Panc1 (cell line): ENCODE measurements at places on chromosomes 11 and 22.

DNA sequence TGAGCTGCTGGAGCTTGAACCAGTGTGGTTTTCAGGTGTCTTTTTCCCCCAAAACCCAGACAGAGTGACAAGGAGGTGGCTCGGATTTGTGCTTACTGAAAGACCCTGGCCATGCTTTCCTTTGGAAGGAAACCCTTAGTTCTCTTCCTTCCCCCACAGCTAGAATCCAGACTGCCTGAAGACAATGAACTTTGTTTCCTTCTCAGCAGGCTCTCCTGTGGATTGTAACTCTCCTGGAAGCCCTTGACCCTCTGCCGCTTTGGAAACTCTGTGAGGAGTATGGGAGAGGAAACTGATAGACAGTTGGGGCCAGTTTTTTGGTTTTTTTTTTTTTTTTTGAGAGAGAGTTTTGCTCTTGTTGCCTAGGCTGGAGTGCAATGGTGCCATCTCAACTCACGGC lies 62.1 kb upstream of the SESN3 start:
- DNase-seq: no peak

DNA sequence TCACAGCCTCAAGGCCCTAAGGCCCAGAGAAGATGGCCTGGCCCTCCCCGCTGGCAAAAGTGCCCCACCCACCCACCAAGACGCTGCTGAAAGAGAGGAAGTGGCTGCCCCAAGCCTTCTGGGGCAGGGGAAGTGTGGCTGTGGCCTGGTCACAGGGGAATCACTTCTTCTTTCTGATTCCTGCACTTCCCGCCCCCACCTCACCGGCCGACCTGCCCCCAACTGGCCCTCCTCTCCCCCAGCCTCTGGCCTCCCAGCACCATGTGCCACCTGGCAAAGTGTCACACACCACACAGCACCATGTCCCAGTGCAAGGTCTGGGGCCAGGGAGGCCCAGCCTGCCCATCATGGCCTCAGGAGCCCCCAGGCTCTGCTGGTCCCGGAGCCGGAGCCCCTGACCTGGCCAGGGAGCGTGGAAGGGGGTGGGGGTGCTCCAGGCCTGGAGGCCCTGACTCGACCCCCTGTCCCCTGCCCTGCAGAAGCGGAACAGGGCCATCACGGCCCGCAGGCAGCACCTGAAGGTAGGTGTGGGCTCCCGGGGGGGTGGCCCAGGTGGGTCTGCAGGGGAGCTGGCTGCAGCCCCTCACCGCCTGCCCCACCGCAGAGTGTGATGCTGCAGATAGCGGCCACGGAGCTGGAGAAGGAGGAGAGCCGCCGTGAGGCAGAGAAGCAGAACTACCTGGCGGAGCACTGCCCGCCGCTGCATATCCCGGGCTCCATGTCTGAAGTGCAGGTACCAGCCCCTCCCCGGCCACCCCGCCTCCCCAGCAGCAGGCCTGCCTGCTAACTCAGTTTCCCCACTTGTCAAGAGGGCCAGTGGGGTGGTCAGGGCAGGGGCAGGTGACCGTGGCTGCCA lies 1.4 kb downstream of the TNNI2 start:
- no peak for DNase-seq

GRCh38 chr11:726278-727220 lies 20.5 kb downstream of the EPS8L2 start:
- no peak for DNase-seq

GRCh38 chr22:36929621-36930020 lies 16.2 kb downstream of the CSF2RB start:
- DNase-seq: no peak

DNA sequence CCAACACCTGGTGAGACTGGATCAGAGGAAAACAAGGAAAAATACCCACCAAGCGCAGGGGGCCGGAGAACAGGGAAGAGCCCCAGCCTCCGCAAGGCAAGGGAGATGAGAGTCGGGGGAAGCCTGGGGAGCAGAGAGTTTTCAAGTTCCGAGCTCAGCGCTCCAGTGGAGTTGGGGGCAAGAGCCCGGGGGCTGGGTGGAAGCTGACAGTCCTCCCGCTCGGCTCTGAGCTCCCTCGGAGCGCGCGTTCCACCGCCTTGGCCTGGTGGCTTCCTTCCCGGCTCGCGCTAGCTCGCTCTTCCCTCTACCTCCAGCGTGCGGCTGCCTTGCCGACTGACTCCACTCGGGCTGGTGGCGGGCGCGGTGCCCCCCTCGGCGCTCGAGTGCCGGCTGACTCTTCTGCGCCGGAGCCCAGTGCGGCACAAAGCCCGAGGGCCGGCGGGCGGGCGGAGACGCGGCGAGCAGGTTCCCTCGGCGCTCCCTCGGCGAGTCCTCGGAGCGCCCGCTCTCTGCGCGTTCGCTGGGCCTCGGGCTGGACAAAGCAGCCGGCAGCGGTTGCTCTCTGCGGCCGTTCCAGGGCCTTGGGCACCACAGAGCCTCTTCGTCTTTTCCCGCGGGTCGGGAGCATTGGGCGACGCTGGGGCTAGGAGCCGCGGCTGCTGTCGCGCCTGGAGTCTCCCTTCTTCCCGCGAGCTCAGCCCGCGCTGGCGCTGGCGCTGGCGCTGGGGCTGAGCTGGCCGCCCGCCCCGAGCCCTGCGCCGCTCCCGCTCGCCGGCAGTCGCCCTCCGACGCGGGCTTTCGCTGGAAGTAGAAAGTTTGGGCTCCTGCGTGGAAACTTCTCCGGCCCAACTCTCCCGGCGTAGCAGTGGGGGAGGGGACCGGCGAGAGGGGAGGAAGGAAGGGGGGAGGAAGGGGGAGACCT lies 1.0 kb downstream of the PAX6 start:
- no peak for DNase-seq

DNA sequence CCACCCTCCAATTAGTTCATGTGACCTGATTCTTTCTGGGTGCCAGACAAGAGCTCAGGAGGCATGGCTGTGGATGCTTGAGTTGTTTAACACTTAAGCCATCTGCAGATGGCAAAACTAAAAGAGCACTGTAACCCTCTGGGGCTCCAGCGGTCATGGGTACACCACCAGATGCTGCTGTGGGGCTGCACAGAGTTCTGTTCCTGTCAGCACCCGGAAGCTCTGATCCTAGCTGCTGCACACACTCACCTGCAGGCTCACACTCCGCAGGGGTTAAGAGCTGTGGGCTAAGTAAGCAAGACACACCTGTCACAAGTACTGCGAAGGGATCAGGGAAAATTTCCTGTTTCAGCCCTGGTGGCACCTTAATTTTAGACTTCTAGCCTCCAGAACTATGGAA lies 307.8 kb downstream of the C11orf87 start:
- no peak for DNase-seq

DNA sequence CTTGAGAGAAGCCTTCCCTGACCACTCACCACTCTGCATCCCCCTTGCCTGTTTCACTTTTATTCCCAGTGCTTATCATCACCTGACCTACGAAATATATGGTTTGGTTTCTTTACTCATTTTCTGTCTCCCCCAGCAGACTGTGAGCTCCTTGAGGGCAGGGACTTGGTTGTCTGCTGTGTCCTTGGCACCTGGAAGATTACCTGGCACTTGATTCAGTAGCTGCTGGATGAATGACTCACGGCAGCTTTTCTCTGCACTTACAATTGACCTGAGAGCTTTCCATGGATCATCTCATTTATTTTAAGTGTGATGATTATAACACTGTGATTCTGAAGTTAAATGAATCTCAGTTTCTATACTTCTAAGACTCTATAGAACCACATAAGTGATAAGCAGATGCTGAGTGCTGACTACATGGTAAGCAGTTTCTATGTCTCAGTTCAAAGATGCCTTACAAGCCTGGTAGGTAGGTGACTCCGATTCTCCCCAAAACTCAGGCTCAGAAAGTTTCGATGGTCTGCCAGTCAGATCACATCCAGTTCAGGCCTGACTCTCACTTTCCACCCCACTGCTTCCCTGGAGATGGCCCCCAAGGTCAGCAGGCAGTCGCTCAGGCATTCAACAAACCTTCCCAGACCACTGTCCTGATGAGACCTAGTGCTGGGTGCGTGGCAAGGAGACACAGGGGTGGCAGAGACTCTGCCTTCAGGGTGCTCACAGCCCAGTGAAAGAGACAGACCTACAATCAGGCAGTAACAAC lies 11.6 kb downstream of the IL2RB start:
- no peak for DNase-seq

DNA sequence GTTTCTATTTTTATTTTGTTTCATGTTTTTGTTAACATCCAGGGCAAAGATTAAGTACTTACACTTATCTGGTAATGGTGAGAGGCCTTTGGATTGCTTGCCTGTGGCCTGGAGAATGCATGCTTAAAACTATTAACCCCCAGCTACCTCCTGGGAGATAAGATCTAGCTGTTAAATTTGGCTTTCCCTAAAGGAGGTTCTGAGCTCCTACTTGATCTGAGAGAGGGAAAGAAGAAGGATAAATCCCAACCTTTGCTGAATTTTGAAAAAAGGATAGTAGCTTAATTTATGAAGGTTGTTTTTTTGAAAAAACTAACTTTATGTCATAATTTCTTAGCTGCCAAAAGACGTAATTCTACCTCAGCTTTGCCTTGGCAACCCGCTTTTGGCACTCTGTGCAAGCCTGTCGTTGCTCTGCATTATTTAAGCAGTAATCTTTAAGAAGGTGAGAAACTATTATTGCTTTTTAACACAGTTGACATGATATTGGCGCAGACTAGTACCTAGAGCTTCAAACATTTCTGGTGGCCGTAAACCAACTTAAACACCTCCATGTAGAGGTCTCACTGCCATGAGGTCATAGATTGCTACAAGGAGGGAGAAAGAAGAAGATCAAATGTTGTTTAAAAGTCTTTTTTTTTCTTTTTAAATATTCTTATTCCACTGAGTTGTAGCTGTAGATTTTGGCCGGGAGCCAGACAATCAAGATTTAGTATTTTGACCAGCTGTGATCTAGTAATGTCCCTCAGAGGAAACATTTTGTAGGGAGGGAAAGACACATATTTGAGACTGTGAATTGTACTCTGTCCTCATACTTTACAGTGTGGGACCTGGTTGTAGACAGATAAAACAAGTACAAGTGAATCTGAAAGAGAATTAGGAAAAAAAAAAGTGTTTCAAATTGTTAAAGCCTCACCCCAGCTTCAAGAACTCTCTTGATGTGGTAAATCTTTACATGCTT lies 74.4 kb downstream of the WNT11 start:
- no peak for DNase-seq

GRCh38 chr11:36672815-36673450 lies 74.9 kb upstream of the RAG2 start:
- peak; percentile 7 for DNase-seq

DNA sequence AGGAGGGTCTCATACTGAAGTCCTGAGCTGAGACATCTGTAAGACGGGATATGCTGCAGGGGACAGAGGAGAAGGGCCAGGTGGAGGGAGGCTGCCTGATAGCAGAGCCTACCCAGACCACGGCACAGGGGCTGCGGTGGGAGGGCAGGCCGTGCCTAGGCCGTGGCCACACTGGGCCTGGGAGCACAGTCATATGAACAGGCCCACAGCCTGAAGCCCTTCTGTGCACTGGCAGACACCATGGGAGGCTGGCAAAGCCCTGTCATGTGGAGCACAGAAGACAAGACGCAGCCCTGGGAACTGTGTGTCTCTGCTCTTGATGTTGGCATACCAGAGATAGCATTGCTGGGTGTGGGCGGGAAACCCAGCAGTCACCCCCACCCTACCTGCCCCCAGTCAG lies 3.3 kb downstream of the SPATA19 start:
- DNase-seq: no peak

GRCh38 chr11:724049-724777 lies 18.2 kb downstream of the EPS8L2 start:
- DNase-seq: no peak

DNA sequence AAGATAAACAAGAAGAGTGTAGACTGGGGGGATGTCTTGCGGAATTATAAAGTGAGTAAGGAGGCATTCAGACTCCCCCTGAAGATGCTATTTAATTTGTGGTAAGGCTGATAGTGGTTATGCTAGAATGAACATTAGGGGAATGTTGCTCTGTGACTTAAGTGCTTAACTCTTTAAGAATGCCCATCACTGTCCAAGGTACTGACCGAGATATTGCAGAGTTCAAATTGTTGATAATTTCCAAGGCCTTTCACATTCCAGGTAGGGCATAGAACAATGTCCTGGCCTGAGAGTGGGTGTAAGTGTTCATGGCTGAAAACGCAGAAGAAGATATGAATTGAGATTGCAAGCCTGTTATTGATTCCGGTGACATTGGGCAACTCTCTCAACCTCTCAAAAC lies 90.3 kb upstream of the SEZ6L start:
- DNase-seq: no peak

- no peak for DNase-seq
Measured at GRCh38 chr11:66232769-66233168, 35.7 kb upstream of the RAB1B start.

- DNase-seq: no peak
Measured at GRCh38 chr22:47460176-47460575, 697.7 kb downstream of the TBC1D22A start.

- DNase-seq: no peak
Measured at GRCh38 chr11:124829986-124830385, 29.8 kb upstream of the MSANTD2 start.

GRCh38 chr22:38489142-38489541 lies 17.0 kb downstream of the DDX17 start:
- no peak for DNase-seq

DNA sequence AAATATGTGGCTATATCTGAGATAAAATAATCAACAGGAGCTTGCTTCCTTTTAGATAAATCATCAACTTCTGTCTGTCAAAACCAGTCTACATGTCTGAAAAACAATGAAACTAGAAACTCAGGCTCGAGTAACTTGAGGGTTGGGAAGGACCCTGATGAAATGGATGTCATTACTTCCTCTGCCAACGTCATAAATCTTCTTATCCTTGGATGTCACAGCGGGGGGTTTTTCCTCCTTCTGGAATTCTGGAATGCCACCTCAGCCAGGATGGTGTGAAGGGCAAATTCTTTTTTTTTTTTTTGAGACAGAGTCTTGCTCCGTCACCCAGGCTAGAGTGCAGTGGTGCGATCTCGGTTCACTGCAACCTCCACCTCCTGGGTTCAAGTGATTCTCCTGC lies 13.4 kb downstream of the LGR4 start:
- no peak for DNase-seq

GRCh38 chr11:102323542-102324251 lies 6.4 kb downstream of the BIRC3 start:
- DNase-seq: no peak

GRCh38 chr11:1733009-1733715 lies 17.2 kb downstream of the IFITM10 start:
- DNase-seq: no peak

DNA sequence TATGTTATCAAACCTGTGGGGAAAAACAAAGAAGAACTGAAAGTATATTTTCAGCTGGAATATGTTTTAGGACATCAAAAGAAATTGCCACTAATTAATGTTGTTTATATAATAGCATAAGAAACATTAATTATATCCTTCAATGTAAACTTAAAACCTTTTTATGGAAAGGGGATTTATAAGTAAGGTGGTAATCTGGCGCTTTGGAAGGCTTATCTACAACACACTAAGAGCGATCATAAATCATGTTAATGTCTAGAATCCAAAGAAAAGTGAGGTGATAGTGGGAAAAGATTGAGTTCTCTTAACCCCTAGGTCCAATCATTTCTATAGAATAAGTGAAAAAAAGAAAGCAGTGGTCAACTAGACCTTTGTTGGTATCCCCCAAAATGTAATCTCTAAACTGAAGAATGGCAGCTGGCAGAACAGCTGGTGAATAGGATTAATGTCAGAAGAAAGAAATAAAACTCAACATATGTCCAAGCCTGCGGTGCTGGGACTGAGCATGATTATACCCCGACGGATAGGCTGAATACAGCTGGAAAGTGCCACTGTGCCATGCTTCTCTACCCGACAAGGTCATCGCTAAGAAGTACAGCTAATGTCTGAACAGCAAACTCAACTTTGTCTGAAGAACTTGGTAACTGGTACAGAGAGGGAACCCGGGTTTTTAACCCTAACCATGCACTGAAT lies 64.0 kb downstream of the SOX6 start:
- DNase-seq: no peak

GRCh38 chr22:35873426-35873825 lies 155.2 kb downstream of the RBFOX2 start:
- no peak for DNase-seq
